ENCODE measurements at places on chromosomes 5 and 9.

GRCh38 chr5:141835928-141836670, 42.1 kb downstream of the PCDH1 start:
- no peak for DNase-seq

DNA sequence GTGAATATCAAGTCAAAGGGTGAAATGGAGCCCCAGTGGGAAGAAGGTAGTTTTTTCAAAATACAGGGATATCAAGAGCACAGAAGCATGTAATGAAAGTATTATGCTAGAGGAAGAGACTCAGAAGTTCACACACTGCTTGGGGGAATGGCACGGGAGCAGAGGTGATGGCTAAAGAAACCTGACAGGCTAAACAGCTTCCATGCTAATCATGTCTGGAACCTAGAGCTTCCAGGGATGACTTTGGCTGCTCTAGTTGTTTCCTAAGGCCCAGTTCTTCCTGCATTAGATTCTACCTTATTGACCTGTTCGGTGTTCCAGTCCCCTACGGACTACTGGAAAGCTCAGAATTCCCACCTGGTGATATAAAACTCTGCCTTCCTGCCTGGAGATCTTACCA, 34.3 kb downstream of the TRIM32 start:
- no peak for DNase-seq

GRCh38 chr9:85676790-85677189, 65.0 kb downstream of the AGTPBP1 start:
- no peak for DNase-seq

- no peak for DNase-seq
These were observed 32.6 kb downstream of the PAX5 start for GRCh38 chr9:37001459-37001858.

GRCh38 chr9:6929441-6930215, 171.9 kb downstream of the KDM4C start:
- DNase-seq: no peak

- DNase-seq: no peak
These were observed 104.9 kb downstream of the KLHL3 start for GRCh38 chr5:137630972-137631370.

DNA sequence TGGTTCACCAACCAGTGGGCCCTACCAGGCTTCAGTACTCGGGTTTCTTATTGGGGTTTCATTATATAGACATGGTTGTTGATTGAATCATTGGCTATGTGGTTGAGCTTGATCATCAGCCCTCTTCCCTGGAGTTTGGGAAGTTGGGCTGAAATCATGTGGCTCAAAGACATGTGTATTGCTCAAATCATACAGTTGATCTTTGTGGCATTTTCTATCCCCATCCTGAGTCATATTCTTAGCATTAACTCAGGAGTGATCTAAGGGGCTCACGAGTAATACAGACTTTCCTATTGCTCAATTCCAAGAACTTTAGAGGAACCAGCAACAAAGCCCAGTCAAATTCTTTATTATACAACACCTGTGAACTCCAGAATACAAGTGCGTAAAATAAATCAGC, 66.2 kb downstream of the SMC5 start:
- DNase-seq: no peak

- DNase-seq: no peak
These were observed 115.7 kb downstream of the MAN2A1 start for GRCh38 chr5:109805472-109805871.

DNA sequence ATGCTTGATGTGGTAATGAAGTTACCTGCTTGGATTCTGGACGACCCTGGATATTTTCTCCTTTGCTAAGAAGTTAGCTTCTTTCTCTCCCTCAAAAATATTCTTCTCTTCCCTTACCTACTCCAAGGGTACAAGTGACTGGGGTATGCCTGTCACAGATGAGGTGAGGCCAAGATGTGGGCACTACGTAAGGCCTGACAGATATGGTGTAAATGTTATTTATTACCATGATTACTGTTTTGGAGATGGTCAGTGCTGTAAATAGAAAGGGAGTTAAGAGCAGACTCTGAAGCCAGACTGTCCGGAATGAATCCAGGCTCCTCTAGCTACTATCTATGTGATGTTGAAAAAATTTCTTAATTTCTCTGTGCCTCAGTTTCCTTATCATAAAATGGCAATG, 1.1 kb upstream of the KIAA1958 start:
- DNase-seq: no peak

DNA sequence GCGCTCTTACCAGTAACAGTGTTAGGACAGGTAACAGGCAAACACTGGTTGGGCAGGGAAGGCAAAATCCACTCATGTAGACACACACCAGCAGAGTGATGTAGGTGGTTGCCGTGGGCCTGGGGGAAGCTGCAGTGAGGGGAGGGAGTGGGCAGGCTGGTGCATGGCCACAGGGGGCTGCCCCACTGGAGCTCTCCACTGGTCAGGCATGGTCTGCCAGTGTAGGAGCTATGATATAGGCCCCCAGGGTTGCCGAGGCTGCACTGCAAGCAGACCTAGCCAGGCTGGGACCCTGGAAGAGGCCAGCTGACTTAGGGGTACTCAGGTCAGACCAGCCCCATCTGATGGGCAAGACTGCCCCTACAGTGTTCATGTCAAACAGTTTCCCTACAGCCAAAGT, 154.6 kb downstream of the GDNF start:
- DNase-seq: no peak

DNA sequence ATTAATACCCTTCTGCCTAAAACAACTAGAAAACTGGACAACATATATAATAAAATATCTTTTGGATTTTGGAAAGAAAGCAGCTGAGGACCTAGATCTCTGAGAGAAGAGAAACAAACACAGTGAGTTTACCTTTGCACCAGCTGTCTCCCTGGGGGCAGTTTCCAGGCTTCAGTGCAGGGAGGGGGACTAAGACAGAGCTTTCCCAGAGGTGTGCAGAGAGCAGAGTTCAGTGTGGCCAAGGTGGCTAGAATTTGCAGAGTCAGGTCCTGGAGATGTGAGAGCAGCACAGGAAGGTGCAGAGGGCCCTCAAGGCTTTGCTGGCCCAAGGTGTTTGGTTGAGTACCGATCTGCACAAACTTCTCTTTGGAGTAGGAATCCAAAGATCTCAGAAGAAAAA, 26.3 kb upstream of the PTPDC1 start:
- DNase-seq: no peak

- DNase-seq: no peak
These were observed 12.0 kb upstream of the ASS1 start for GRCh38 chr9:130432796-130433167.

DNA sequence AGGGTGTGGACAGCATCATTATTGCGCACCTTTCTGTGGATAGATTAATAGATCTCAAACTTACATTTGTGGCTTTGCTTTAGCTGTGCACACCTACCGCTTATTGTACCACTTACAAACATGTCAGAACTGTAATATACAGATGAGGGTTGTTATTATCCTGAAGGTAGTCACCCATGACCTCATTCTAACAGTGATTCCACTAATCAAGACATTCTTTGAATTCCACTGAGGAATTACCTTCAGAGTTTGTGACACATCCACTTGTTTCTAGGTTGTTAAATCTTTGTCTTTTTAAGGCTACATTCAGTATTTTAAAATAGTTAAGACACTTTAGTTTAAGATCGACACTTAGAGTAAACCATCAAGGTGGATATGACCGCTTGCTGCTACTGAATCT, 7.8 kb downstream of the KCNV2 start:
- no peak for DNase-seq

GRCh38 chr9:426264-426663, 211.6 kb downstream of the DOCK8 start:
- DNase-seq: no peak

DNA sequence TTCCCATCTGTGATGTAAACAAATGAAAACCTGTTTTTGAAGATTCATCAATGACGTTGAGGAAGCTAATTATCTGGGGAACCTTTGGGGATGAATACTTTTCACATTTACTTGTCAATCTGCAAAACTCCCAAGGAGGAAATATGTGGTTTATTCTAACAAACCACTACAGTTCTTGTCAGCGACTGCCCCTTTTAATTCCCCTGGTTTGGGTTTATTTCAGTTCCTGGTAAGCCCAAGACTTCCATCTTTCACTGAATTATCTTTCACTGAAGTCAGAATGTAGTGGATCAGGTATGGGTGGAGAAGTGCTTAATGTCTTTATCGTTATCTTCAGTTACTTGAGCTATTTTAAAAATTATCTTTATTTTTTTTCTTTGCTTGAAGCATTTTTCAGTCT, 40.2 kb downstream of the TLR4 start:
- DNase-seq: no peak

DNA sequence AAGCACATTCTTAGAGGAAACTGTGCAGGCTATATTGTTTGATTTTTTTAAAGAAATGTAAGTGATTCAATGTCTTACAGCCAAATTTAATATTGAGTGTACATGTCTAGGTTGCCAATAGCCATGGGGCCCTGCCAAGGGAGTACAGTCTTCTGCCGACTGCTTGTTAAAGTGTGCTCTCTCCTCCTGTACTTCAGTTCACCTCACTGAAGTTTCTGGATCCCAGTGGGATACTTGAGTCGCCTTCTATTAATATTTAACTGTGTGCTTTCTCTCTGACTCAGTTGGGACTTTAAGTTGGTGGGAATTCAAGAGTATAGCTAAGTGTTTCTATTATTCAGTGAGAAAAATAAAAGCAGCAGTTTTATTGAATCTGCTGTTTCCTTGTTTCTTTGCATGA, 44.5 kb upstream of the C5orf47 start:
- no peak for DNase-seq

- no peak for DNase-seq
These were observed 63.5 kb downstream of the DUSP1 start for GRCh38 chr5:172707285-172708182.
